ENCODE measurements at places on chromosomes 13 and 19.
A peak's percentile ranks its signal among the peaks of the same experiment; 100 is the strongest.

- no peak for DNase-seq
Measured at GRCh38 chr13:80010286-80010831, 330.6 kb downstream of the SPRY2 start.

DNA sequence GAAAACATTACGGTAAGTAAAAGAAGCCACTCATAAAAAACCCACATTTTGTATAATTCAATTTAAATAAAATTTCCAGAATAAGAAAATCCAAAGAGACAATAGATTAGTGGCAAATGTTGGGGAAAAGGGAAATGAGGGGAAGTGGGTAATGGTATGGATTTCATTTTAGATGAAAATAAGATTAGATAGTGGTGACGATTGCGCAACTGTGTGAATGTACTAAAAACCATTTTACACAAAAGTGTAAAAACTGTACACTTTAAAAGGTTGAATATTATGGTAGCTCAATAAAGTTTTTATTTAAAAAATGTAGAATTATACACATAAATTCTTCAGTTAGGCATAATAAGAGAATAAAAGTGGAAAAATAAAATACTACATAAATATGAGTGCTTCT is 3.7 kb downstream of the MBD3L1 start:
- no peak for DNase-seq

DNA sequence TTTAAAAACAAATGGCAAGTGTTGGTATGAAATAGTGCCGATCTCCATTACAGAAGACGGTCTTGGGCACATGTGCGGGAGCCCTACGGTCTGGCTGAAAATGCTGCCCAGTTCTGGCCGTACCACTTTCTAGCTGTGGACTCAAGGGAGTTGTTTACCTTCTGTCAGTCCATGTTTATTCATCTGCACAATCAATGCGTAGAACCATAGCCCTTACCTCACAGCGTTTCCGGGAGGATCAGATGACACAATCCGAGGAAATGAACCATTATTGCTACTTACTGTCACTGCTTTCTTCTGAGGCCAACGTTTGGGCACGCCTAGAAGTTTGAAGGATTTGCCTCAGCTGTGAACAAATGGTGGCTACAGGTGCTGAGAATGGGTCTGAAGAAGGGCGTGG is 31.2 kb downstream of the GADD45B start:
- DNase-seq: no peak

- DNase-seq: no peak
Measured at GRCh38 chr19:44661904-44662303, 9.4 kb upstream of the CEACAM19 start.

GRCh38 chr13:35557475-35557874 is 81.0 kb upstream of the MAB21L1 start:
- no peak for DNase-seq

DNA sequence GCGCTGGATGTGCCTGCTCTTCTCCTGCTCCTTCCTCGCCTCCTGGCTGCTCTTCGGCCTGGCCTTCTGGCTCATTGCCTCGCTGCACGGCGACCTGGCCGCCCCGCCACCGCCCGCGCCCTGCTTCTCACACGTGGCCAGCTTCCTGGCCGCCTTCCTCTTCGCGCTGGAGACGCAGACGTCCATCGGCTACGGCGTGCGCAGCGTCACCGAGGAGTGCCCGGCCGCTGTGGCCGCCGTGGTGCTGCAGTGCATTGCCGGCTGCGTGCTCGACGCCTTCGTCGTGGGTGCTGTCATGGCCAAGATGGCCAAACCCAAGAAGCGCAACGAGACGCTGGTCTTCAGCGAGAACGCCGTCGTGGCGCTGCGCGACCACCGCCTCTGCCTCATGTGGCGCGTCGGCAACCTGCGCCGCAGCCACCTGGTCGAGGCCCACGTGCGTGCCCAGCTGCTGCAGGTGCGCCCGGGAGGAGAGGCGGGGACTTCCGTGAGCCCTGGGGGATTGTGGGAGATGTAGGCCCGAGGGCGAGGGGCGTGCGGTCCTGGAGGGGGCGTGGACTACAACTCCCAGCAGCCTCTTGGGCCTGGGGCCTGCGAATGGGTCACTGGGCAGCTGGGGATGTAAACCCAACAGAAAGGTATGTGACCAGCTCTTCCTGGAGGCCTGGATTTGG is 6.7 kb downstream of the KCNJ14 start:
- DNase-seq: no peak

DNA sequence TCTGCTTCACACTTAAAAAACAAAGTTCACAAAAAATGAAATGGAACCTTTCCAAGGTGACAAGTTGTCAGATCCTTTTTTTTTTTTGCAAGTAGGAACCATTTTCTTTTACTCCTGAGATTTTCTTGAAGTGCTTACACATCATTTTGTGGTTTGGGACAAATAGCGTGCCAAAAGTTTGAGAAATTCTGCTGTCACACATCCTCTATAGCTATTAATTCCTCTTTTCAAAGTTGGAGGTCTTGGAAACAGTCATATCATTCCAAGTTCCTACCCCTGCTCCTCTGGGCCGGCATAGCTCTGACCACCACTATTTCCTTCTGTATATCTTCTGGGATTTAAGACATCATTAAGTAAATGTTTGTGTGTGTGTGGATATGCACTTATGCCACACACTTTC is 421.6 kb upstream of the SLC10A2 start:
- peak; percentile 21 for DNase-seq

DNA sequence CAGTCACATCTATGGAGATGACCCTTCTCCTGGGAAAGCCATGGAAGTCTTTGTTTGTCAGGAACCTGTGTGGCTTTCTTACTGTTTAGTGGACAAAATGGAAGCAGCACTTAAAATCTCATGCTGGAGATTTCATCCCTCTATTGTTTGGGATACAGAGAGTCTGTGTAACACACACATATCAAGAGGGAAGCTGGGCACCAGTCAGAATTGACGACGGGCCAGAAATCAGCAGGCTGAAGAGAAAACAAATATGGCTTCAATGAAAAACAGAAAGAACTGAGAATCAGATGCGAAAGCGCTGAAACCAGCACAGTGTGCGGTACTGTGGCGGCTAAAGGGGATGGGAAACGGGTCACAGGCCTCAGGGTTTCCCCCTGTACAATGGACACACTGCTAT is 72.2 kb upstream of the WASF3 start:
- DNase-seq: no peak

DNA sequence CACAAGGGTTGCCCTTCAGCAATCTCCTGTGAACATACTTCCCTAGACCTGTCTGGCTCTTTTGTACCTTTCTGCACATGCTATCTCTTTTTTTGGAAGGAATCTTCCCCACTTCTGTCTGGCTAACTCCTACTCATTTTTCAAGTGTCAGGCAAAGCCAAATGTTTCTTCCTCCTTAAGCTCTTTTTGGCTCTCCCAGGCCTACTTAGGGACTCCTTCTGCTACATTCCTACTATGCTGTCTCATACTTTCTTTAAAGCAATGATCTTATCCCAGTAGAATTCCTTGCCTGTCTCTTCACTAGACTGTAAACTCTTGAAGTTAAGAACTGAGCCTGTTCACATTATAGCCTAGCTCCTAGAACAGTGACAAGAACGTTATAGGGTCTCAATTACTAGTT is 114.9 kb upstream of the WASF3 start:
- DNase-seq: no peak

GRCh38 chr13:51796546-51796945 is 7.4 kb downstream of the DHRS12 start:
- DNase-seq: no peak

DNA sequence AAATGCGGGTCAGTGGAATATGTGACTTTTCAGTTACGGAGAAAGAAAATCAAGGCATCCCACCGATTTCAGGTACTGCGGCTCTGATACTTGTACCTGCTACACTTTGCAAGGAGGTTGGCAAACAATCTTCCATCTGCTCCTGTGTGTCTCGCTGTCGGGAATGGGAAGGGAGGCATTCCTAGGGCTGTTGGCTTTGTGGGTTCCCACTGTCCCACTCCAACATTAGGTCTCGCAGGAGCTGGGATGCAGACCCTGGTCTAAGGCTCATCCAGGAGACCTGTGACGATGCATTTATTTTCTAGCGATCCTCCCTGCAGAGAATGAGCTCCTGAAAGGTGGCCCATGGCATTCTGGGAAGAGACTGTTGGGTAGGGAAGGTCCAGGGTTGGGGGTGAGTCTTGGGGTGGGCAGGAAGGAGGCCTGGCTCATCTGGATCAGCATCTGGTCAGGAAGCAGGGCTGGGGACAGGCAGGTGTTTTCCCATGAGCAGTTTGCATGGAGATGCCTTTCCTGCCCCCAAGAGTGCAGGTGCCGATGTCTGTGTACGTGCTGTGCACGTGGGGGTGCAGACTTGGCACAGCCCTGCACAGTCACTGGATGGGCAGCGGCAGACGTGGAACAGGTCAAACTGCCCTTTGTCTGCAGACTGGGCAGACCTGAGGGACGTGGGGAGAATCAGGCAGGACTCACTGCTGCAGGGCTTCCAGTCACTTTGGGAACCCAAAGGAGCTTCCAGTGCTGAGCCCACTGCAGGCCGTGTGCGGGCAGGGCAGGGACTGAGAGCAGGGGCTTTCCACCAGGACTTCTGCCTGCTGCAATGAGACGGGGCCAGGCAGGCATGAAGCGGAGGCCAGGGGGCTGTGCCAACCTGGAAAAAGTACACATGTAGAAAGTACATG is 152.4 kb downstream of the TEX29 start:
- DNase-seq: no peak

- peak; percentile 18 for DNase-seq
Measured at GRCh38 chr13:52447815-52448552, 2.5 kb downstream of the VPS36 start.

- DNase-seq: peak; percentile 93
Measured at GRCh38 chr13:30142486-30143211, 164.7 kb downstream of the KATNAL1 start.

GRCh38 chr19:57438925-57439324 is 3.8 kb downstream of the ZNF749 start:
- DNase-seq: no peak

GRCh38 chr19:1567116-1567847 is 843 bp downstream of the MEX3D start:
- DNase-seq: peak; percentile 51

DNA sequence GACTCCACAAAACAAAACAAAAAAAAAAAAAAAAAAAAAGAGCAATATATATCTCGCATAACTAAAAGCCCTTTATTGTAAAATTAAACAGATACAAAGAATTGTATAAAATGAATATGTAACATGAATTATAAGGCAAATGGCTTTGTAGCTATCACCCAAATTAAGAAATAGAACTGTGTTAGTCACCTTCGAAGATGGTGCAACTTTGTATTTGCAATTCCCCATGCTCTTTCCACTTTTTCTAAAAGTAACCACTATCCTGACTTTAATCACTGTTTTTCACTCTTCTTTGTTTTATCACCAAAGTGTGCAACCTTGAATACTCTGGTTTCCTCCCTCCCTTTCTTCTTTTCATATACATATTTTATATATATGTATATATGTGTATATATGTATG is 57.1 kb upstream of the HTR2A start:
- no peak for DNase-seq

DNA sequence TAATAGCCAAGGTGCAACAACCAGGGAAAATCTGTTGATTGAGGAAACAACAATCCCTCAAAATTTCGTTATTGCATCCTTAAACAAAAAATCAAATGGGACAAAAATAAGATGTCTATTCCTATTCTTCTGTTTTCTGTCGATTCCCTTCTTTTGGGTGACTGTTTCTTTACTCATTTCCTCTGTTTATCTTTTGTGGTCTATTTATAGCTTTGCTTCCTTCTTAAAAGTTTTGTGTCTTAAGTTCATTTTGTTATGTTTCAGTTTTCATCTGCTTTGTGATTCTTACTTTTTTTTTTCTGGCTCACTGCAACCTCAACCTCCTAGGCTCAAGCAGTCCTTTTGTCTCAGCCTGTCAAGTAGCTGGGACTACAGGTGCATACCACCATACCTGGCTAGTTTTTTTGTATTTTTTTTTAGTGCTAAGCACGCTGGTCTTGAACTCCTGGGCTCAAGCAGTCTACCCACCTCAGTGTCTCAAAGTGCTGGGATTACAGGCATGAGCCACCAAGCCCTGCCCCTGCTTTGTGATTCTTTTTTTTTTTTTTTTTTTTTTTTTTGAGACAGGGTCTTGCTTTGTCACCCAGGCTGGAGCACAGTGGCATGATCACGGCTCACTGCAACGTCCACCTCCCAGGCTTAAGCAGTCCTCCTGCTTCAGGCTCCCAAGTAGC is 10.4 kb downstream of the ZNF146 start:
- DNase-seq: peak; percentile 5

DNA sequence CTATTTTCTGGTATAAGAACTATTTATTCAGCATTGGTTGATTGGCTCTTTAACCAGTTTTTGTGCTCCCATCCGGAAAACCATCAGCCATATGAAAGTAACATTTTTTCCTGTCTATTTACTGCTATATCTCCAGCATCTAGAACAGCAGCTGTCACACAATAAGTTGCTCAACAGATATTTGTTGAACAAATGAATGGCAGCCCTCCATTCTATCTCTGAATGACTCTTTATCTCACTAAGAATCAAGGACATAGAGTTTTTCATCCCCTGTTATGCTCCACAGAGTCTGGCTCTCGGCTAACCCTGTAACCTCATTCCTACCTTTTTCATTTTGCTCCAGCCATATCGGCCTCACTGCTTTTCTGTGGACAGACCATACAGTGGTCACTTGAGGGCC is 145.5 kb downstream of the SLITRK6 start:
- DNase-seq: no peak

DNA sequence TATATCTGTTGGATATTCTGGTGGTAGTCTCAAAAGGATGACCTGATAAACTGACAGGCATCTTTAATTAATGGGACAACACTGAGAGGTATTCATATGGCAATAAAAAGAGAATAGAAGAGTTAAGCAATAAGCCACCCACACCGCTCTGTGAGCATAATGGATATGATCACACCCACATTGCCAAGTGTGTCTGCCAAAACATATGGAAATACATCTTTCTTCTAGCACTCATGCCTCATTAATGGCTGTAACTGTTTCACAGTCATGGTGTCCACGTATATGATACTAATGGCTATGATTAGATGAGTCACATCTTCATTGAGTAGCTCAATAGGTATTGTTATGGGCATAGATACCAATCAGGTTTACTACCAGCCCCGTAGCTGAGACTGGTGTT is 13.1 kb downstream of the IGFL3 start:
- no peak for DNase-seq

DNA sequence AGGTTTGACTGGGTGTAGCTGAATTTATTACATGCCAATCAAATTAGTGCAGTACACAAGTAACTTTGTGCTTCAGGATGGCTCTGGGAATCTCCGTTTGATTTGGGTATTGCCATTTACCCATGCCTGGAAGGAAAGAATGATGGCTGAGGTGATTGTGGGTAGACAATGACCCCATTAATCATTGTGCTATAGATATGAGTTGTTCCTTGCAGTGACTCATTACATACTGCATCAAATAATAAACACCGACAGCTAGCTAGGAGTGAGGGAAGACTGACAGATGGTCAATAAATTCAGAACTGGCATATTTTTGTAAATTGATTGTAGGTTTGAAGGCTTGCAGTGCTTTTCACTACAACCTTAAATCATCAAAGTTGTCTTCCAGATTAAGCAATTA is 1069.5 kb downstream of the DIAPH3 start:
- DNase-seq: no peak

DNA sequence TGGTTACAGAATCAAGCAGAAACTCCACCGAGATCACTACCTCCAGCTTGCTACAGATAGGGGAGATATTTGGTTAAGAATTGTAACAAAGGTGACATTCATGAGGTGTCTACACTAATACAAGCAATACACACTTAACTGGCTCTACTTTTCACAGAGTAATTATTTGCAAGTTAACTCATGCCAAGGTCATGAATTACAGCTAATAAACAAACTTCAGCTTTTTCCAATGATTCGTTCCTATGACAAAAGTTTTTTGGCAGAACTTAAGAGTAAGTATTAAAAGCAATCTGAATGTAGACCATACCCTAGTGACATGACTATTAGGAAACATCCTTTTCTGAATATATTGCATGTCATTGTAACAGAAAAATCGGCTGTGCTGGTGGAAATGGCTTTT is 72.1 kb downstream of the LHFPL6 start:
- DNase-seq: no peak
